ENCODE measurements at places on chromosomes 2 and 18. TPM values are rescaled to one million over a fixed set of nuclear protein-coding genes. Genes with fewer than 3 reads are reported as not detected.

Gene C2orf78
- polyA plus RNA-seq = not detected

Gene TSPYL6
- polyA plus RNA-seq = not detected

Gene GPC1
- polyA plus RNA-seq = 9.6 TPM

Gene PJVK
- polyA plus RNA-seq = 1.3 TPM

DNA sequence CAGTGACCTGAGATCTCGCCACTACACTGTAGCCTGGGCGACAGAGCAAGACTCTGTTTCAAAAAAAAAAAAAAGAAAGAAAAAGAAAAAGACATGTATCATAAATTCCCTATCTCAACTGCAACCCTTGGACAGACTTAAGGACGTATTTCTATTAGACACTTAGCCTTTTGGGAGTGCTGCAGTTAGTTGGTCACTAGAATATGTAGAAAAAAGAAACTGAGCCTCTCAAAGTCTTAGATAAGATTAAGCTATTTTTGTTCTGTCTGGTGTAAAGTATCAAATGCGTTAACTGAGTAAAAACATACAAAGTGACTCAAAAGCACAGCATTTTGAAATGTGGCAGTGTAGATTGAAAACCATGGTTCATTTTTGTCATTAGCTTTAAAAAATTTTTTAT is 7.3 kb downstream of the NBEAL1 start:
- no peak for DNase-seq

Measured in endothelial cell of umbilical vein (primary cell).